ENCODE measurements at places on chromosomes 7 and 10.

GRCh38 chr10:116450861-116451260 is 23.2 kb downstream of the PNLIPRP3 start:
- no peak for DNase-seq

GRCh38 chr7:157150882-157151281 is 12.2 kb downstream of the UBE3C start:
- DNase-seq: no peak

GRCh38 chr7:41108821-41109220 is 594.1 kb downstream of the INHBA start:
- DNase-seq: no peak

DNA sequence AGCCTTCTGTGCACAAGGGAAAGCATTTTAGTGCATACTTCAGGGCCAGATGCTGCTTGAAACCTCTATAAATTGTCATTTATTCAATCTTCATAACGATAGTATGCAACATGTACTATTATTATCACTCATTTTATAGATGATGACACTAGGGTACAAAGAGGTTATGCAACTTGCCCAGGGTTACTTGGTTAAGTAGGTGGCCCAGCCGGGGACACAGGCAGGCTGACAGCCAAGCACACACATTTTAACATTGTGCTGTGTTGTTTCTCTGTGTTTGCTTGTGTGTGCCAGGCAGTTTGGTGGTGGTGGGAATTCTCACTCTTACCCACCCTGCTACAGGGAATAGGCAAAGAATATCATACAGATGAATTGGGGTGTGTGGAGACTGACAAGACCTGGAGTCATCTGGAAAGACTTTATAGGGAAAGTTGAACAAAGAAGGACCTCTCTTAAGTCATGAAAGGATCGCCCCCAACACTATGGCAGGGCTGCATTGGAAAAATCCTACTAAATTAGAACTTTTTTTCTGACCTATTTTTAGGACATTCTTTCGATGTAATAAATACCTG is 98.9 kb downstream of the MKX start:
- DNase-seq: no peak

DNA sequence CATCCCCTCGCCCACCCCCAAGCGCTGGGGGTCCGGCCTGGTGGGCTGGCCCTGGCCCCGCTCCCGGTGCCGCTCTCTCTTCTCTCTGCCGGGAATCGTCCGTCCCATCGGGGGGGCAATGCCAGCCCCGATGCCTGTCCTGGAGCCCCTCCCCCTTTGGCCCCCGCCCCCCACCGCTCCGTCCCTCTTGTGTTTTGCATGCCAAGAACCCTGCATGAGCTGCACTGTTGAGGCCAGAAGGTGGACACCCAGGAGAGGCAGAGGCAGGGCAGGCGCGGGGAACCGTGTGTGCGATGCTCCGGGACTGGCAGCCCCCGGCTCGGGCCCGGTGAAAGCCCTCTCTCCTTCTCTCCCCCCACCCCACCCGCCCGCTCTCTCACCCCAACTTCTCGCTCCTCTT is 22.1 kb upstream of the HSPB1 start:
- no peak for DNase-seq

GRCh38 chr10:68156373-68157185 is 47.3 kb downstream of the MYPN start:
- no peak for DNase-seq

DNA sequence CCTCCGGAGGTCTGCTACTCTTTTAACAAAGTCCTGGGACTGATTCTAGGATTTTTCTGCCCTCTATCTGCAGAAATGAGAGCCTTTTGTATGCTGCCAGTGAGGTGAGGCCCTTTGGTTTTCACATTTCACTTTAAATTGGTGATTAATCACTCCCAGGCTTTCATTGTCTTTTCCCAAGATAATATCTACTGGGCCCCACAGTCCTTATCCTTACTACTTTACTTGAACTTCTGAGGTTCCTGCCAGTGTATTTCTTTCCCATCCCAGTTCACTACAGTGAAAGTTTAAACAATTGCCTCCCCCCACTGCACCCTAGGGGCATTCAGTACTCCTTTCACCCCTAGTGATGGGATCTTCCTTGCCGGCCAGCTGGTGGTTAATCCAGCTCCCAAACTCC is 127.4 kb upstream of the INHBA start:
- no peak for DNase-seq

DNA sequence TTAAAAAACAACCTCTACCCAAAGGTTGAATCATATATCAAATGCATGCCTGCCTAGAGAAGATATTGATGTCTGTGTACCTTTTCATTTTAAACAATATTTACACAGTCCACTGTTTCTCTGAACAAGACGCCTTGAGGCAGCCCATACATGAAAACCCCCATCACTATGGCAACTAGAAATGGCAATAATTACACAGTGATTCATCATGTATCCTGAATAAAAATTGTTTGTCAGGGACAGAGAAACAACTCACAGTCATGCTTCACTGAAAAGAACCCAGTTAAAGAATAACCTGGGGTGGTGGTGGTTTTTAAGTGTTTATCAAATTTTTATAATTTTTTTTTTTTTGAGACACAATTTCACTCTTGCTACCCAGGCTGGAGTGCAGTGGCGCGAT is 19.7 kb downstream of the DNAJC12 start:
- DNase-seq: no peak

GRCh38 chr10:130044067-130045061 is 66.3 kb downstream of the C10orf143 start:
- DNase-seq: no peak

DNA sequence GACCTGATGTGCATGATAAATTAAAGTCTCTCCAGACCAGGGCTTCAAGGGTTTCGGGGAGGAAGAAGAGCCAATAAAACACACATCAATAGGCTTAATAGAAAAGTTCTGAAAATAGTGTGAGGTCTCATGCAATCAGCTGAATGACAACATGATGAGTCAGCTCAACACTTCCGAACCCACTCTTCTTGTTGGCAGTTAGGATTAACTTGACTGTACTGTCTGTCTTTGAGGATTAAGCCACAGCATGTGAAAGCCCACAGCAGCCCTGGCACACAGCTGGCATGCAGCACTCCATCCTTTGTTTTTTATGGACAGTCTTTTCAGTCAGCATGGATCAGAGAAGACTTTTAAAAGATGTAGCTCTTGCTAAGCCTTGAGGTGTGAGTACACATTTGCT is 526.9 kb upstream of the VSTM2A start:
- DNase-seq: no peak

GRCh38 chr7:155560982-155561686 is 14.8 kb upstream of the CNPY1 start:
- DNase-seq: no peak

DNA sequence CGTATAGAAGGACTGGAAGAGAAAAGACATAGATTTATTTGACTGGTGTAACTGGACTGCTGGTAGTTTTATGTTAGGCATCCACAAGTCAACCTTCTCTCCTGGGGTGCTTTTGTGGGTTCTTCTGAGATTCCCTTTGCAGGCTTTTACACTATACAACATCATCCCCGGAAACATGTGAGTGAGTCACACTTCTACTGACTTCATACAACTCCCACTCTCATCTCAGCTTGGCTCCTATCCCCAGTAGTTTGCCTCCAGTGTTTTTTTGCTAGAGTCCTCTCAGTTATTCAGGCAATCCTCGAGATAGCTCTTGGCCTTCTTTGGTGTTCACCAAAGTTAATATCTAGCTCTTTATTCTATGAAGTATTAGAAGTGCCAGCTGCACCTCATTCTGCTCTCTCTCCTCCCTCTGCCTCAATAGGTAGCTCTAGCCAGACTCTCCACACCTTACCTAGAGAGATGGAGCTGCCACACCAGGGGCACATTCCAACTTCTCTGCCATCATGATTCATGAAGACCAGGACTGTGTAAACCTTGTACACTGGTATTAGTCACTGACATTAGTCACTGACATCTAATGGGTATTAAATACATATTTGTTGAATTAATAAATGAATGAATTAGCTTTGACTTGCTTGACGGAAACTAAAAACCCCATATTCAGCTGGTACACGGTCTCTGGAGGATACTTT is 281.9 kb downstream of the PPP1R3A start:
- no peak for DNase-seq

DNA sequence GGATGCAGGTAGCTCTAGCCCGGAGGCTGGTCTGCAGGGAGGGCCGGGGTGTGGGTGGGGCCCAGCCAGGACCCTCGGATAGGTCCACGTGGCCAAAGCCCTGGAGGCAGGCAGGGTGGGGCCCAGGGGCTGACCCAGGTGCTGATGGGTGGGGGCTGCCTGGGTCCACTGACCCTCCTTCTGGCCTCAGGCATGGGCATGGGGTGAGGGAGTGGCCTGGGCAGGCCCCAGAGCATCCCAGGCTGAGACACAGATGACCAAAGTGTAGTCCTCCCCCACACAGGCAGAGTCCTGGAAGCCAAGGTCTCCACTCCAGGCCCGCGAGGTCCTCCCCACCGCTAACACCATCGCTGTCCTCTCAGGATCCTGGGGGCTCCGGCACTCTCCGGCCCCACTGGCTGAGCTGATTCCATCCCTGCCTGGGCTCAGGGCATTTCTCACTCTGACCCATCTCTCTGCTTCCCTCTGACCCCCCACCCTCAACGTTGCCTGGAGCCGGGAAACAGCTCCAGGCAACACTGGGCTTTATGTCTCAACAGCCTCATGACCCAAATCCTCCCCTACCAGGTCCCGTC is 20.7 kb upstream of the PPP2R2D start:
- DNase-seq: no peak

- DNase-seq: no peak
Observed at GRCh38 chr10:34024282-34024681, 689.8 kb upstream of the NRP1 start.

DNA sequence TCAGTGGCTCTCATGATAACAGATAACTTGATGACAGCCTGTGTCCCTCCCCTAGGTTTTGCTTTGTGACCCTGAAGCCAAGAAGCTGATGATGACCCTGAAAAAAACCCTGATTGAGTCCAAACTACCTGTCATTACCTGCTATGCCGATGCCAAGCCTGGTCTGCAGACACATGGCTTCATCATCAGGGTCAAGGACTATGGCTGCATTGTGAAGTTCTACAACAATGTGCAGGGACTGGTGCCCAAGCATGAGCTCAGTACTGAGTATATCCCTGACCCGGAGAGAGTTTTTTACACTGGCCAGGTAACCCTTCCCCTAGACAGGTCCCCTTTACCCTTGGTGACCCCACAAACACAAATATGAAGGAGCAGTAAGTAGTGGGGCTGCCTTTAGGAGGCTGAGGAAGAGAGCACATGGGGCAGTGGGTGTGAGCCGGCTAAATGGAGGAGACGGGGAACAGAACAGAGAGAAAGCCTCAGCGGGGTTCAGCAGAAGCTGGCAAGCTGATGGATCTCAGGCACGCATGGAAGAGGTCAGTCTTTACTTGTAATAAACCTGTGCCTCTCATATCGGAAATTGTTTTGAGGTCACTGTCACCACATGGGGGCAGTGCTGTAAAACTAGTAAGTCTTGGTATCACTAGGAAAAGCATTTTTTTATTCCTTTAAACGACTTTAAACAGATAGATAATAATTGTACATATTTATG is 20.2 kb downstream of the PDCD11 start:
- peak; percentile 53 for DNase-seq

DNA sequence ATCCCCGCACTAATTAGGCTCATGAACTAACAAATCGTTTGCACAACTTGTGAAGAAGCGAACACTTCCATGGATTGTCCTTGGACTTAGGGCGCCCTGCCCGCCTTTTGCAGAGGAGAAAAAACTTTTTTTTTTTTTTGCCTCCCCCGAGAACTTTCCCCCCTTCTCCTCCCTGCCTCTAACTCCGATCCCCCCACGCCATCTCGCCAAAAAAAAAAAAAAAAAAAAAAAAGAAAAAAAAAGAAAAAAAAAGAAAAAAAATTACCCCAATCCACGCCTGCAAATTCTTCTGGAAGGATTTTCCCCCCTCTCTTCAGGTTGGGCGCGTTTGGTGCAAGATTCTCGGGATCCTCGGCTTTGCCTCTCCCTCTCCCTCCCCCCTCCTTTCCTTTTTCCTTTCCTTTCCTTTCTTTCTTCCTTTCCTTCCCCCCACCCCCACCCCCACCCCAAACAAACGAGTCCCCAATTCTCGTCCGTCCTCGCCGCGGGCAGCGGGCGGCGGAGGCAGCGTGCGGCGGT is at the start of gene EMX2:
EMX2 (plus strand) TSS at position 41 of the 519 bp plus-strand sequence. CDS start 522 bp downstream, outside the sequence.
- no peak for DNase-seq

DNA sequence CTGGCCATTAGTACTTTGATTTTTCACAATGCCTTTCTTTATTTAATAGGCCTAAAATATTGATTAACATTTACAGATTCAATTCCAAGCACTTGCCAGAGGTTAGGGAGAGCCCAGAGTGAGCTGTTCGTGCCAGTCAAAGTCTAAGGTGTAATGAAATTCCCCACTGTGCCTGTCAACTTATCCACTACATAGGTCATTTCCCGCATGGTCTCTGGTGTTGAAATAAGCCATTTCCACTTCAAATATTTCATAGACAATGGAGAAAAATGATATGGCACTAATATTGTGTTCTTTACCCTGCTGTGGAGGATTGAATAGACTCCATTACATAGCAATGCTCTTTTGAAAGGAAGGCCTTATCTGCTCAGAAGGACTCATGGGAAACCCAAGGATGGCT is 978.1 kb upstream of the CELF2 start:
- DNase-seq: no peak

- DNase-seq: no peak
Observed at GRCh38 chr7:118214051-118214832, 10.3 kb upstream of the ANKRD7 start.

DNA sequence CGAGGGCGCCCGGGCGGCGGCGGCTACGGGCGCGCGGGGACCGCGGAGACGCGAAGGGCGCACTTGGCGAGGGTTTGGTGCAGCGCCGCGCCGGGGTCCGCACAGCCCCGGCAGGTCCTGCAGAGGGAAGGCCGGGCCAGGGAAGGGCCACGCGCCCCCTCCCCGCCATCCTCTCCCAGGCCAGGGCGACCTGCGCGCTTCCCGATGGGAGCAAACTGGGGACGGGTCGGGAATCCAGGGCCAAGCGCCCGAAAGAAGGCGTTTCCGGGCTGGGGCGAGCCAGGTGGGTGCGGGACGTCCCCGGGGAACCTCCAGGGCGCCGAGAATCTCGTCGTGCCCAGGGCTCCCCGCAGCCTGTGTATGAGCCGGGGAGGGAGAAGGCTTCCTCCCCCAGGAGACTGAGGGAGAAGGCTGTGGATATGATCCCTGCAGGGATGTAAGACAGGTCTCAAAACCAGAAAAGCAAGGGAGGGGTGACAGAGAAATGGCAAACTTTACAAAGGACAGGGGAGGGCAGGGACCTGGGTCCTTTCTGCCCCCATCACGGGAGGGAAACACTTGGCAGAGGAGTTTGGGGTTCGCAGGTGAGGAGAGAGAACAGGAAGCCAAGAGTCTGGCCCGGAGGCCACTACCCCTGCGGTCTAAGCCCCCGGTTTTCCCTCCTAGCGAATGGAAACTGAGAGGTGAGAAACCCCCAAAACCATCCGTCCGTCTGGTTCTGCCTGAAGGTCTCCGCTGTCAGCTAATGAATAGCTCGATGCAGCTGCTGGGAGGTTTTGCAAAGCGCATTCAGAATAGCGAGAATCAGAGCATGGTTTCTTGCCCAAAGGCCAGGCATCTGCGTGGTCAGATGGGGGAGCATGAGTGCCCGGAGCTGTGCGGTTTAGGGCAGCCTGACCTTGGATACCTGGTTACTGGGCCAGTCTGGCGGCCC is 674 bp downstream of the AMZ1 start:
- DNase-seq: no peak

GRCh38 chr7:46630031-46630430 is 709.0 kb upstream of the IGFBP3 start:
- no peak for DNase-seq

GRCh38 chr7:24024276-24025068 is 259.5 kb upstream of the NPY start:
- no peak for DNase-seq

- DNase-seq: no peak
Observed at GRCh38 chr10:112335111-112335867, 38.6 kb upstream of the ACSL5 start.

Measured in mesothelial cell of epicardium (in vitro differentiated cells).